ENCODE measurements at places on chromosomes 6 and 20.

DNA sequence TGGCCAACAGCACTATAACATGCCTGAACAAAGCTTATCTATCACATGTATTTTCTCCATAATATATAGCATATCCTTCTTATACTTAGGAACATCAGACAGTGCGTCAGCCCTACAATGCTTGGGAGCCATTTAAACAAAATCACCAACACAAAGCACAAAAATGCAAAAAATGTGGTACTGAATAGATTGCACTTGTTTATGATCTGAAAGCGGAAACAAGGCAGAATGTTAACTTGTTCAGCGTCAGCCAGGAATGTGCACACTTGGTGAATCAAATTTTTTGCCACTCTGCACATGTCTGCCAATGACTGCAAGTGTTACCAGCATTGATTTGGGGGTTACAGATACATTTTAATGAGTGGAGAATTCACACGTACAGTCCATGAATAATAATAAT is 14.8 kb downstream of the SLC35A1 start:
- DNase-seq: no peak

DNA sequence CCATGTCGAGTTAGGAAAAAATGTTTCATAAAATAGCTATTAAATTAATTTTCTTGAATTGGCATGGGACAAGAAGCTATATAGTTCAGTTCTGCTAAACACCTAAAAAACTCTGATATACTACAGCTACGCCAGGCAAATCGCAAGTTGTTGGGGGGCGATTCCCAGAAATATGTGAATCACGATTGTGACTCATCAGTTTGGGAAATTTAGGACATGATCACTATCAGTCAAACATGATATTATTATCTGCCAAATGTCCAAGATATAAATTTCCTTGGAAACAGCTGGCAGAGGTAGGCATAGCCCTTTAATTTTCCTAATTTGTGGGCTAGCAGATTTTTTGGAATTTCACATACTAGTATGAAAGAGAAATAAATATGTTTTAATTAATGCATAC is 123.6 kb downstream of the ATXN1 start:
- no peak for DNase-seq

DNA sequence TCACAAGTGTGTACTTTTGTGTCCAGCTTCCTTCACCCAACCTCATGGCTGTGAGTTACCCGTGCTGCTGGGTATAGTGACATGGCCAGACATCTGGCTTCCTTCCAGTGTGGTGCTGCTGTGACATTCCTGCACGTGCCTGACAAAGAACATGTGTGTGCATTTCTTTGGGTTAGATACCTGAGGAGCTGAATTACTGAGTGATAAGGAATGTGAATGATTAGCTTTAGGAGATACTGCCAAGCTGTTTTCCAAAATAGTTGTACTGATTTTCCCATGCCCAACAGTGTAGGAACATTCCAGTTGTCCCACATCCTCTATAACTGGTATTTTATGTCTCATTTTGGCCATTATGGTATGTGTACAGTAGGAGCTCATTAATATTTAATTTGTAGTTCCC is 132.5 kb downstream of the PREX1 start:
- no peak for DNase-seq

DNA sequence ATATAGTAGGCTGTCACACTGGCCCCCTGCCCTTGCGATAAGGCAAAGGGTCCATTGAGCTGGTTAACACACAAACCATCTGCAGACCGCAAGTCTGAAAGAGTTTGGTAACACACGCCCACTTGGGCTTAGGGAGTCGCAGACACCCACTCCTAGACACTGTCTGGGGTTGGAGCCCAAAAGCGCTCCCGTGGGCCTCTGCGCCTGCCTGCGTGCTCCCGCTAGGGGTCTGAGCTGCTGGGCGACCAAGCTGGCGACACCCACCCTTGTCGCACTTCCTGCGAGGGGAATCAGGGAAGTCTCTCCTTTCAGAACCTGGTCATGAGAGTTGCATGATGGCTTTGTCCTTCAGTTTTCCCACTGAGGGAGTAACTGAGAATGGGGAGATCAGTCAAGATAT is 653.0 kb downstream of the HTR1B start:
- DNase-seq: no peak

DNA sequence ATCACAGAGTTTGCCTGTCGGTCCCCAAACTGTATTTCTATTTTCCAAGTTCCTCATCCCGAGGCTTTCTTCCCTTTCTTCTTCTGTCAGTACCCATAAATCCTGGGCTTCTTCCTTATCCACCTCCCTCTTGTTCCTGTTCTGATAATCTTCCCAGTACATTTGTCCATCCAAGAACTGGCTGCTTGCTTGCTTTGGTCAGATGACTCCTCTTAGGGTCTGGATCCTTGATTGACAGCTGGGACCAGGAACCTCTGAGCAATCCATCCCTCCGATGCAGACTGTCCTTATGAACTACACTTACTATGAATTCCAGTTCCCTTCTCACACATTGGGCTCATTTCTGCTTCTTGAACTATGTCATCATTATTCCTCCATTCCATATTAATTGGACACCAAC is 275.3 kb upstream of the CITED2 start:
- DNase-seq: no peak

DNA sequence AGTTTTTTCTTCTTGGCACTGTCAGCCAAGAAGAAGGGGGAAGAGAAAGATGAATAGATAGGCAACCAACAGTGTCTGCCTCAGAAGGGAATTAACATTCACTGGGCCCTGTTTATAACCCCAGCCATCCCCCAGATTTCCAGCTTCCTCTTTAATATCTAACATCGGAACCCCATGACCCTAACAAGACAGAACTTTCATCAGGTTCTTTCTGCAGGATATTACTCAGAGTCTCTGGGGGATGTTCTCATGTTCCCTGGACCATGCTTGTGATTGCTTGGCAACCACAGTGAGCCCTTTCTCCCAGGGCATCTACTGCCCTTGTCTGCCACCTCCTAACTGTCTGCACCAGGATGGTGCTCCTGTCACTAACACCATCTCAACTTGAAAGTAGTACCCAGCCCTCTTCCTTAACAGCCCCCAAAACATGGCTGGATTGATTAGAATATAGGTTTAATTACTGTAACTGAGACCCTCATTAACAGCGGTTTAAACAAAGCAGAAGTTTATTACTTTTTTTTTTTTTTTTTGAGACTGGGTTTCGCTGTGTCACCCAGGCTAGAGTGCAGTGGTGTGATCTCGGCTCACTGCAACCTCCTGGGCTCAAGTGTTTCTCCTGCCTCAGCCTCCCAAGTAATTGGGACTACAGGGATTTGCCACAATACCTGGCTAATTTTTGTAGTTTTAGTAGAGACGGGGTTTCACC is 12.0 kb upstream of the PTPN1 start:
- no peak for DNase-seq

GRCh38 chr6:63683071-63683603 is 47.5 kb downstream of the PHF3 start:
- no peak for DNase-seq

DNA sequence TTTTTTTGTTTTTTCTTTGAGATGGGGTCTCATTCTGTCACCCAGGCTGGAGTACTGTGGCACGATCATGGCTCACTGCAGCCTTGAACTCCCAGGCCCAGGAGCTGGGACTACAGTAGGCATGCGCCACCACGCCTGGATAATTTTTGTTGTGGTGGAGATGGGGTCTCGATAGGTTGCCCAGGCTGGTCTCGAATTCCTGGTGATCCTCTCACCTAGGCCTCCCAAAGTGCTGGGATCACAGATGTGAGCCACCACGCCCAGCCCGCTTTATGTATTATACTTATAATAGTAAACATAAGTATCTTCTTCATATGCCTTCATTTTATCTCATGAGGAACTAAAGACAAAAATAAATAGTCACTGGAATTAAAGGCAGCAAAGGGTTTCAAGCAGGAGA is 63.5 kb downstream of the GINS1 start:
- no peak for DNase-seq

DNA sequence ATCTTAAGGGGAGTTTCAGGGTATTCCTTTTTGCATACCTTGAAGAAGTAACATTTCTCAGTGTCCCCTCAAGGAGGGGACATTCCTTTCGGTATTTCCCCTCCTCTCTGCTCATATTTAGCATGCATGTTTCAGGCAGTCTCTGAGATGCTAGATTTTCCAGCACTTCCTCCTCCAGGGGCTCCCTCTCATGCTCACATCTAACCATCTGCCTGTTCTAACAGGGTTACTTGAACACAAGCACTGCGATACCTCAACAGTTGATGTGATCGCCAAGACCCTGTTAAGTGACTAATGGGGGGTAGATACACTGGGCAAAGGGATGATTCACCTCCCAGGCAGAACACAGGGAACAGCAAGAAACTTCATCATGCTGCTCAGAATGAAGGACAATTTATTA is 12.9 kb upstream of the MCM3 start:
- DNase-seq: no peak

DNA sequence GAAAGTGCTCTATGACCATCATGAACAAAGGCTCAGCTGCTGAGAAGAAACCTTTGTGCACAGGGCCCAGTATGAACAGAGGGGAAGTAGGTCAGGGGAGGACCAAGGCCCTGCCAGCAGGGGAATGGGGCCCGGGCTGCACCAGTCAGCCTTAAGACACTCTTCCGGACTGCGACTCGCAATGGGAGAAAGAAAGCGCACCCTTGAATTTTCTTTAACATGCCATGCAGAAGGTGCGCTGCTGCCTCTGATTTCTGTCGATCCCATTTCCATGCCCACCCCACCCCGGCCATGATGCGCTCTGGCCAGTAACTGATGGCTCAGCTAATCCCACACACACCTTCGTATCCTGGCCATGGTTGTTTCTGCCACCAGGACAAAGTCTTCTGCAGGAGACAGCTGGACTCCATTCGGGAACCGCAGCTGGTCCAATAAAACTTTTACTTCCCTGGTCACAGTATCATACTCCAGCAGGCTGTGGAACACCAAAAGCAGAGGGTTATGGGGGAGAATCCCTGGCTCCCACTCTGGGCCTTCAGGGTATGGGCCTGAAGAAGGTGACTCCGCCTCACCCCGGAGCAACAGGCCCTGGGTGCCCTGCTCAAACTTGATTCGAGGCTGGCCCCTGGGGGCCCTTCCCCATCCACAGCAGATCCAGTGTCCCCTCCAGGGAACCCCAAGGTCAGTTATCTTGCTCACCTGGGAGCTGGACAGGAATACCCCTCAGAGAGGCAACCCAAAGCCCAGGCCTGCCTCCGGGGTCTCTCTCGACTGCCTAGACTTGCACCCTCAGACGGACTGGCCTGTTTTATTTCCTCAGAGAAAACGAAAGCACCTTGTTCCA is 20.3 kb downstream of the CST7 start:
- DNase-seq: no peak

- no peak for DNase-seq
These were observed 1.2 kb downstream of the TGIF2 start for GRCh38 chr20:36574366-36575135.
